ENCODE measurements at places on chromosomes 4 and X.
A peak's percentile ranks its signal among the peaks of the same experiment; 100 is the strongest.

DNA sequence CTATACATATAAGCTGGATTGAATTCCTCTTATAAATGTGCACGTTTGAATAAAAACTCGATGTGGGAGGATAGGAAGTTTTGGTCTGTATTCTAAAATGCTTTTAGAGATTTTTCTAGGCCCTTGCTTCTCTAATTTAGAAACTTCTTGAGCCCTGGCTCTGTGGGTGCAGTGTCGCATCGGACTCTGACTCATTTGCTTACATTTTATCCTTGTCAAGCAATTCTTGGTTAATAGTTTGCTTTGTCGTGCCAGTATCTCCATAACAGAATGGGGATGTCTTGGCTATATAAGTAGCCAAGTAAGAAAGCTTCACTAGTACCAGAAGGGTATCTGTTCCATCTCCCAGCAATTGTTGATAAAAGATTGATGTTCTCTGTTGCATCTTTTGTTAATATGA lies 10.7 kb downstream of the SGMS2 start:
- no peak for DNase-seq

DNA sequence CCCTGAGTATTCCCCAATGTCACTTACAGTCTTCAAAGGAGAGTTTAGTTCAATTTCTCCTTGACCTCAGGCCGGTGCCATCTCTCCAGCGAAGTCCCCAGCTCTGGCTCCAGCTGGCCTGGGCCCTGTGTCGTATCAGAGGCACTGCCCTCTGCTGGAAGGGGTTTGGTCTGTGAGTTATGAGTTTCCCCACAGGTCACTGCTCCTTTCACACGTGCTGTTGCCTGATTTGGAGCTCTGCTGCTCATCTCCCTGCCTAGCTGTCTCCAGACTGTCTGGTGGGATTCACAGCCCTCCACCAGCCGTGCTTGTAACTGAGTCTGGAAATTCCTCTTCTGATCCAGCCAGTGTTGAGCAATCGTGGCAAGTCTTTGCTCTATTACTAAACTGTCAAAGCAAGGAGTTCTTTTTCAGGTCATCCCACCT lies at the start of gene RAP2C:
TSS of gene RAP2C (minus strand) at position 105 of the 426 bp plus-strand sequence. CDS start 2,179 bp downstream, outside the sequence.
- peak; percentile 60 for DNase-seq

- no peak for DNase-seq
Observed at GRCh38 chr4:154044742-154045485, 256.0 kb upstream of the SFRP2 start.

DNA sequence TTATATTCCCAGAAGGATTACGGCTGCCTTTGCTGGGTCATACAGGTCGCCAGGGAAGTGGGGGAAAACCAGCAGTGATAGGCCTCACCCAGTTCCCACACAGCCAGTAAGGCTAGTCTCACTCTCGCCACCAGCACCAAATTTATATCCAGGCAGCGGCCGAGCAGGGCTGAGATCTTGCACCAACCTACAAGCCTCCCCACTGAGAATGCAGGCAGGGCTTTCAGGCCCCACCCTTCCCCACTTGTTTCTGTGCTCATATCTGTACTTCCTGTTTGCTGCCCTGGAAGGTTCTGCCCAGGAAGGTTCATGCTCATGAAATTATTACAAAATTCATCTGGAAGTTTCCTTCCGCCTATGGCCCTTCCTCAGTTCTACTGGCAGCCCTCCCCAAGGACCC lies 179.7 kb downstream of the STIM2 start:
- DNase-seq: no peak

DNA sequence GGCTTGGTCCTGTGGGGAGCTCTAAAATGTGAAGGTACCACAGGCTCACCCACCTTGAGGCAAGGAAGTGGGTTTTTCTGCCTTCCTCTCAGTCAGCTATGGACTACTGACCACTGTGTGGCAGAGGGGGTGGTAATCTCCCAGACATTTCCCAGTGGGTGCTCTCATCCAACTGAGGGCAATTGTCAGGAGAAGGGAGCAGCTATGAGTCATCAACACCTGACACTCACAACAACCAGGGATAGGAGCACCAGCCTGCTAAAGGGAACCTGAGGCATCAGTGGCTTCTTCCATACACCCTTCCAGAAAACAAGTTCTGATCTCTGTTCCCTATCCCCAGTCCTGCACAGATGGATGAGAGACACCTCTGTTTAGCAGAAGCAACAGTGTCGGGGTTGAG lies 468.8 kb downstream of the BCOR start:
- DNase-seq: no peak

Measured in stimulated activated CD8-positive, alpha-beta memory T cell treated with anti-CD3 and anti-CD28 coated beads, Interleukin-4, amount 100 ng/mL, for 48 hours (primary cell).